ENCODE measurements at places on chromosomes 7 and 10. TPM values are rescaled to one million over a fixed set of nuclear protein-coding genes. Genes with fewer than 3 reads are reported as not detected.

- DNase-seq: no peak
Measured at GRCh38 chr10:49329146-49329505, 30.2 kb downstream of the C10orf71 start.

DNA sequence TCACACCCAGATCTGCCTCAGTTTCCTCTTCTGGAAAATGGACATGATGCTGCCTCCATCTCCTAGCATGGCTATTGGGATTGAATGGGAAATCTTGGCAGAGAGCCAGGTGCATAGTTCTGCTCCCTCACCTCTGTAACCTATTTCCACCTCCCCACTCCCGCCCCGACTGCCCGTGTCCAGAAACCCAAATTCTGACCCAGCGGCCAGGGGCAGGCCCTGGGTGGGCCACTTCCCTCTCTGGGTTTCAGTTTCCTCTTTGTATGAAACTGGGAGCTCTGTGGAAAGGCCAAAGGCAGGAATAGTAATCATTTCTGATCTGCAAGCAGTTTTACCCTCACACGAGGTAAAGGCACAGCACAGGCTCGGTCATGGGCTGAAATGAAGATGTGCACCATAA is 74.1 kb upstream of the DUSP5 start:
- DNase-seq: no peak

Gene NME8
- not detected for total RNA-seq

Gene MMD2
- not detected for total RNA-seq

Gene VKORC1L1
- total RNA-seq: 31.9 TPM

Data from OCI-LY7 (cell line).